ENCODE measurements at places on chromosomes 6 and 20.
A peak's percentile ranks its signal among the peaks of the same experiment; 100 is the strongest.

- no peak for DNase-seq
Observed at GRCh38 chr6:108625581-108625980, 64.9 kb downstream of the FOXO3 start.

DNA sequence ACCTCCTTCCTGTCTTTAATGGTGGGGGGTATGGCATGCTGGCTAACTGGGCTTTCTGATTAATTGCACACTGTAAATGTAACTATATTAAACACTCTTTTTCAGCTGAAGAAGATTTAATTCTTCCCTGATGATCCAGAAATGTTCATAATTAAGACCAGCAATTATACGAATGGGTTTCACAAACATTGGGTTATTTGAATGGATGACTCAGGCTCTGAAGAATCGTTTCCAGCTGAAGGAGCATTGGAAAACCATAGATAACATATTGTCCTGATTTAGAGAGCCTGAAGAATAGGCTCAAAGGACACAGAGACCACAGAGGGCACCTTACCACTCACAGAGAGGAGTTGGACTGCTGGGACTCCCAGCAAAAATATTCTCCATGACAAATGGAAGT is 130.7 kb upstream of the SSTR4 start:
- no peak for DNase-seq

DNA sequence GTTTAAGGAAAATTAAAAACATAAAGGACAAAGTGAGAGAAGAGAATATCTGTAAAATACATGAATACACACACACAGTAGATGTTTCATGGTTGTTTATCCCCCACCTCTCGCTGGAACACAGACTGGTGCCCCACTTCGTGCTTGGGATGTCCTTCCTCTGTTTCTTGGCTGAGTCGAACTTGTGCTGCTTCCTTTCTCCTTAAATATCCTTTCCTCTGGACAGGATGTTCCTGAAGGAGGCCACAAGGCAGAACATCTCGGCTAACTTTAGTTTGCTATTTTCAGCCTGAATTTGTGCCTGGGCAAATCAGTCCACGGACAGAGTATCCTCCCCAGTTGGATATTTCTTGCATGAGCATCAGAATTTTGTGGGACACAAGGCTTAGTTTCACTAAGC is 54.7 kb upstream of the ZMYND8 start:
- peak; percentile 9 for DNase-seq

DNA sequence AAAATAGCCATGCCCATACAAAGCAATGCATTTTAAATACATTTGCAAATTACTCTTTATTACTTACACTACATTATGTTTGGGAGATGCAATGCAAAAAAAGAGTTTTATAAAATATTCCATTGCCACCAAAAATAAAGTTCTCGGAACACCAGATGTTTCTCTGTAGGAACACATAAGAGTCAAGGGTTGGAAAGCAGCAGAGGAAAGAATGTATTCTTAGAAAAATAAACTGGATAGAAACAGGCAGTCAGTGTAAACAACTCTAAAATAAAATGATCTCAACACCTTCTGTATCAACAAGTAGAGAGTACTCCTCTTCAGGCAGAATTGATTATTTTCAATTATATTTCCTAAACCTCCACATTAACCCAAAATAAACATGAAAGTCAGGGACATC is 28.1 kb downstream of the KIF13A start:
- no peak for DNase-seq

GRCh38 chr6:26195924-26196845 is 109.0 kb downstream of the HFE start:
- DNase-seq = peak; percentile 20

DNA sequence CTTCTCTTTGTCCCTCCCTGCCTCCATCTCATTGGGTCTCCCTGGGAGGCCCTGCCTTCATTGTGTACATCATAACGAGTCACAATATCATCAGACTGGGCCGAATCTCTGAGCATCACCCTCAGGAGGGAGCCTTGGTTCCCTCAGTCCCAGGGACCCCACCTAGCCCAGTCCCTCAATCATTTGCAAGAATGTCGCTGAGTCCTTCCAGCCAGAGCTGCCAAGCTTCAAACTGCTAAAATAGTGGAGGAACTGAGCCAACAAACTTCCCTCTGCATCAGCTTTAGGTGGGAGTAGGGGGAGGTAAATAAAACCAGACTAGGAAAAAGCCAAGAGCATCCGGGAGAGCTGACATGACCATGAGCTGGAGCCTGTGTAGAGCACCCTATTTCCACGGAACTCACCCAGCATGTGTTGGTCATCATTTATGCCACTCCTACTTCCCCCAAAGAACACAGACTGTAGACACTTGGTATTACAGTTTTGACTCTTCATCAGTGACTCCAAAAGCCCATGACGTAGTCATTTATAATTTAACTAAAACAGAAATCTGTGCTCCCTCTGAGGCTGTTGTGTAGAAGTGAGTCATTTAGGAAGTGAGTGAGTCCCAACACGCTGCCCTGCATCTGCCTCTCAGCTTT is 28.8 kb upstream of the IL17A start:
- DNase-seq = no peak

DNA sequence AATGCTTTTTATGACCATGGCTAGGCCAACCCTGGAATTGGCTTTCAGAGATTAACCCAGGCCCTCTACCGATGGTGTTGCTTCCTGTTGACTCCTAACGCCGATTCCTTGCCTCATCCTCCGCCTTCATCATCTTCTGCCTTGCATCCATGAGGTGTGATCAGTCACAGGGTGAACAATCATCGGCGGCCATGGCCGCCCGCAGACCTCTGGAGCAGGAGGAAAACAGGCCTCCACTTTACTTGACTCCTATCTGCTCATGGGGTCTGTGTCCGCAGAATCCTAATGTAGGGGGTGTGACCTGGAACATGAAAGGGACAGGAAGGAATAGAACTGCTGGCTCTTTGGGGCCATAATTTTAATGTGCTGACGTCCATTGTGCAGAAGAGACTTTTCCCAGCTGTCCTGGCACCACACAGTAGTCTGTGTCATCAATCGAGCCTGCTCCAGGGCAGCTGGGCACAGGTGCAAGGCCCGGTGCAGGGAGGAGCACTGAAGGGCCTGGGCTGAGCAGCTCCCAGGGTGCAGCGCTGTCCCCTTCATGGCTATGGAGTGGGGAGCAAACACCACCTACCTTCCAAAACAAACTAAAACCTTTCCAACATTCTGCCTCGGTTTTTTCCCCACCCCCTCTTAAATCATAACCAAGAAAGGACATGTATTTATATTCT is 8.0 kb downstream of the SLC22A3 start:
- no peak for DNase-seq

GRCh38 chr6:154499855-154500589 is 10.5 kb downstream of the CNKSR3 start:
- no peak for DNase-seq

GRCh38 chr20:14685183-14685582 is 347.8 kb upstream of the FLRT3 start:
- DNase-seq = no peak

- DNase-seq = no peak
Observed at GRCh38 chr6:114142258-114142657, 171.3 kb upstream of the HDAC2 start.

GRCh38 chr20:24634855-24635254 is 165.4 kb downstream of the SYNDIG1 start:
- peak; percentile 84 for DNase-seq

DNA sequence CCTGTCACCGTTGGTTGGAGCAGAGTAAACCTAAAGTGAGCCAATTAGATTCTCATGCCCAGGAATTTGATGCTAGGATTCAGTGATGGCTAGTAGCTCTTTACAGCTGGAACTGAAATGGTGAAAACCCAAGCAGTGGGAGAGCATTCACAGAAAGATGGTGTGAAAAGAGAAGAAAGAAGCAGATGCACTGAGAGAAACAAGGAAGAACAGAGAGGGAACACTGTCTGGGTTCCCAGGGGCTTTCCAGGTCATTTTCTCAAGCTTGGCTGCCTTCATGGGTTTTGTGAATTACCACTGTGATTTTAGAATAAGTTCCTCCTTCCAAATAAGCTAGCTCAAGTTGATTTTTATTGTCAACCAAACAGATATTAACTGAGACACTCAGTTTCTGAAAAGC is 104.1 kb upstream of the AKIRIN2 start:
- DNase-seq = no peak

DNA sequence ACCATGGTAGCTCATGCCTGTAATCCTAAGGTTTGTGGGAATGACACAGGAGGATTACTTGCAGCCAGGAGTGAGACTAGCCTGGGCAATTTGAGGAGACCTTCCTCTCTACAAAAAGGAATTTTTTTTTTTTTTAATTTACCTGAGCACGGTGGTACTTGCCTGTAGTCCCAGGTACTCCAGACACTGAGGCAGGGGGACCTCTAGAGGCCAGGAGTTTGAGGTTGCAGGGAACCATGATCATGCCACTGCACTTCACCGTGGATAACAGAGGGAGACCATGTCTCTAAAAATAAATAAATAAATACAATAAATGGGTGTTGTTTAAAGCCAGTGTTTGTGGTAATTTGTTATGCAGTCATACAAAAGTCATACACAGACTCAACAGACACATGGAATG is 2.4 kb upstream of the HLA-F start:
- no peak for DNase-seq

DNA sequence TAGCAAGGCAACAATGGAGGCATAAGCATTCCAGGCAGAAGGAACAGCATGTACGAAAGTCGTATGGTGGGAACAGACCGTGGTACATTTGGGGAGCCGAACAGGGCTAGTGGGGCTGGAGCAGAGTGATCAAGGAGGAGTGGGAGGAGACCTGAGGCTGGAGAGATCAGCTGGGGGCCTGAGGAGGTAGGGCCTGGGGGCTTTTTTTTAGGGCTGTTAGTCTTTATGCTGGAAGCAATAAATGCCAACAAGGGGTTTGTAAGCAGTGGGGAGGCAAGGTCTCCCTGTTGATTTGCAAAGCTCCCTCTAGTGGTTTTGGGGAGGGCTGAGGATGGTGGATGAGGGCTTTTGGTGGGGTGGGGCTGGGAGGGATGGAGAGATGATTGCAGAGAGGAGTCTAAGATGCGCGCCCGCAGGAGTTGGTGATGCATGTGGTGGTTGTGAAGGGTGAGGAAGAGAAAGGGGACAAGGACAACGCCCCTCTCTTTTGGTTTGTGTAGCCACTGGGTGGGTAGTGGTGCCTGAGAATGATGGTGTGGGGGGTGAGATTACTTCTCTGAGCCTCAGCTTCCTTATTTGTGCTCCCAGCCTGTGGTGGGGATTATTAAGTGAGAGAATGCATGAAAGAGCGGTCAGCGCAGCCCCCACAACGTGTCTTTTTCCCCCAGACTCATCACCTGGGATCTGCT is 74.1 kb upstream of the TOX2 start:
- DNase-seq = peak; percentile 31

DNA sequence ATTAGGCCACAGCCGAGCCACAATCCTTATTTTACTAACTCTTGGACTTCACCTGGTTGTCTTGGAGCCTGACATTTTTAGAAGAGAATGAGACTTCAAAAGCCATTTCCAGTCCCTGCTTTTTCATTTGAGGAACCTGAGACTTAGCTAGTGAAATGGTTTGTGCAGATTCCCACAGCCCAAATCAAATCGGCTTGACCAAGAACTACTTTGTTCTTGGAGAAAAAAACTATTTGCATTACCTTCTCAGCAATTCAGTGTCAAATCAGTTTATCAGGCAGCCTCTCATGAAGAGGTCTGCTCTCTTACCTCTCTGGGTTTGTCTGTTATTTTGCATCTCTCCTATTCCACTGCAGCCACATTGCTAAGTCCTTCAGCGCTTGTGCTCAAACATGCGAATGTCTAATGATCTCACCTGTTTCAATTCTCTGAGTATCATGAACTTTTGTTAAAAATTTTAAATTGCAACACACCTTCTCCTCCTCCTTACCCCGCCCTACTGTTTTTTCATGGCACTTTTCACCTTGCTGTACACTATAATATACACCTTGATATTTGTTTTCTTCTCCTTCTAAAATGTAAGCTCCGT is 573 bp upstream of the IFNGR1 start:
- no peak for DNase-seq

DNA sequence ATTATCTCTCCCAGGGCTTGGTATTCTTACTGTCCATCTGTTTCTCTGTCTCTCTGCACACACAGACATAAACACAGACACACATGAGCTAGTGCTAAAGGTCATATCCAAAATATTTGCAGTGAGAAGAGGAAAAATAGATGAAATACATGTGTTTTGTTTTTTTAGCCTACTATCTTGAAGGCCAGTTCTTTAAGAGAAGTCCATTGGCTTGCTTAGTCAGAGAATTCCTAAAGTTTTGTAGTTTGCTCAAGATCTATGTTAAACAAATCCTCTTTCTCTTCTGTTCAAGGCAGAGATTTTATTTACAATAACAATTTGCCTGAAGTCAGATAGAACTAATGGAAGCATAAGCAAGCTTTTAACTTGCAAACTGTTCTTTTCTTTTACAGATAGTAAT is 120.0 kb upstream of the AKIRIN2 start:
- DNase-seq = no peak

DNA sequence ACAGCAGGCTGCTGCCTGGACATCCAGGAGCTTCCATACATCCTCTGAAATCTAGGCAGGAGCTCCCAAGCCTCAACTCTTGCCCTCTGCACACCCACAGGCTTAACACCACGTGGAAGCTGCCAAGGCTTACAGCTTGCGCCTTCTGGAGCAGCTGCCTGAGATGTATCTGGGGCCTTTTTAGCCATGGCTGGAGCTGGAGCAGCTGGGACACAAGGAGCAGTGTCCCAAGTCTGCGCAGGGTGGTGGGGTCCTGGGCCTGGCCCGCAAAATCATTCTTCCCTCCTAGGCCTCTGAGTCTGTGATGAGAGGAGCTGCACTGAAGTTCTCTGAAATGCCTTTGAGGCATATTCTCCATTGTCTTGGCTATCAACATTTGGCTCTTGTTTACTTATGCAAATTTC is 255.0 kb downstream of the DLL1 start:
- DNase-seq = no peak

- DNase-seq = no peak
Observed at GRCh38 chr6:152351742-152352141, 285.4 kb downstream of the SYNE1 start.

- DNase-seq = peak; percentile 64
Observed at GRCh38 chr6:168132531-168133167, 53.6 kb upstream of the FRMD1 start.

GRCh38 chr6:143141442-143141841 is 80.8 kb downstream of the AIG1 start:
- no peak for DNase-seq

- DNase-seq = no peak
Observed at GRCh38 chr6:131952886-131953509, 1.8 kb upstream of the CCN2 start.

- peak; percentile 77 for DNase-seq
Observed at GRCh38 chr6:37021356-37022129, 16.1 kb downstream of the FGD2 start.

GRCh38 chr20:19045371-19045770 is 167.1 kb upstream of the SLC24A3 start:
- no peak for DNase-seq

GRCh38 chr6:116136933-116137340 is 11.0 kb upstream of the COL10A1 start:
- peak; percentile 10 for DNase-seq

GRCh38 chr6:43203718-43204095 is 21.7 kb downstream of the CUL9 start:
- no peak for DNase-seq

- DNase-seq = no peak
Observed at GRCh38 chr20:53565254-53565653, 28.4 kb downstream of the ZNF217 start.
